ENCODE measurements at places on chromosomes 11 and 22. TPM values are rescaled to one million over a fixed set of nuclear protein-coding genes. Genes with fewer than 3 reads are reported as not detected.

SMARCB1 gene
- total RNA-seq, result 96.8 TPM

PGA5 gene
- total RNA-seq, result not detected

MRGPRF gene
- not detected for total RNA-seq

GGT1 gene
- total RNA-seq, result 3.7 TPM

SLC35F2 gene
- total RNA-seq, result 210 TPM

BRSK2 gene
- 2.8 TPM for total RNA-seq

SOX6 gene
- total RNA-seq, result not detected

SLC5A4 gene
- total RNA-seq, result not detected

APOBEC3A gene
- not detected for total RNA-seq

PRG3 gene
- not detected for total RNA-seq

MYO7A gene
- total RNA-seq, result 0.66 TPM

UBQLN3 gene
- not detected for total RNA-seq

C11orf87 gene
- total RNA-seq, result not detected

LDLRAD3 gene
- total RNA-seq, result 15.3 TPM

TRIM68 gene
- 6.9 TPM for total RNA-seq

OR6A2 gene
- total RNA-seq, result 0.06 TPM

TRAF6 gene
- 4.1 TPM for total RNA-seq

TMEM45B gene
- 24.0 TPM for total RNA-seq

MISFA gene
- 0.36 TPM for total RNA-seq

MRGPRE gene
- total RNA-seq, result not detected

TBX10 gene
- total RNA-seq, result not detected

FAM83F gene
- 5.5 TPM for total RNA-seq

LRRC4C gene
- total RNA-seq, result not detected

IRAG1 gene
- total RNA-seq, result 0.29 TPM

SLC22A12 gene
- total RNA-seq, result not detected

MMP27 gene
- not detected for total RNA-seq

GUCY1A2 gene
- total RNA-seq, result not detected

WEE1 gene
- 46.9 TPM for total RNA-seq

POTEH gene
- not detected for total RNA-seq

ABCC8 gene
- not detected for total RNA-seq

SLC29A2 gene
- total RNA-seq, result 25.5 TPM

CCDC86 gene
- 108 TPM for total RNA-seq

TSSK2 gene
- 0.17 TPM for total RNA-seq

QSER1 gene
- total RNA-seq, result 29.8 TPM

DNAJB7 gene
- total RNA-seq, result not detected

OR51E2 gene
- total RNA-seq, result not detected

TTC36 gene
- 6.2 TPM for total RNA-seq

ARVCF gene
- 19.7 TPM for total RNA-seq

KLHDC7B gene
- total RNA-seq, result not detected

APOA5 gene
- not detected for total RNA-seq

All from PC-3 (cell line).